ENCODE measurements at places on chromosomes 11 and 22.

GRCh38 chr11:112345166-112345565, 84.5 kb upstream of the PLET1 start:
- DNase-seq, result no peak

GRCh38 chr11:88355887-88356286, 18.4 kb upstream of the CTSC start:
- no peak for DNase-seq

DNA sequence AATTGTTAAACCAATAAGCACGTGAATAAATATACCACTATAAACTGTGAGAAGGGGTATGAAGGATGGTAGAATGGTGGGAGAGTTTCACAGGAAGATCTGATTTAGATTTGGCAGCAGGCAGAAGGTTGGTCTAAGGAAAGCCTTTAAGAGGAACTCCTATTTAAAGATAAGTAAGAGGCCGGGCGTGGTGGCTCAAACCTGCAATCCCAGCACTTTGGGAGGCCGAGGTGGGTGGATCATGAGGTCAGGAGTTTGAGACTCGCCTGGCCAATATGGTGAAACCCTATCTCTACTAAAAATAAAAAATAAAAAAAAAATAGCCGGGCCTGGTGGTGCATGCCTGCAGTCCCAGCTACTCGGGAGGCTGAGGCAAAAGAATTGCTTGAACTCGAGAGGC, 45.8 kb upstream of the CXCR5 start:
- no peak for DNase-seq

DNA sequence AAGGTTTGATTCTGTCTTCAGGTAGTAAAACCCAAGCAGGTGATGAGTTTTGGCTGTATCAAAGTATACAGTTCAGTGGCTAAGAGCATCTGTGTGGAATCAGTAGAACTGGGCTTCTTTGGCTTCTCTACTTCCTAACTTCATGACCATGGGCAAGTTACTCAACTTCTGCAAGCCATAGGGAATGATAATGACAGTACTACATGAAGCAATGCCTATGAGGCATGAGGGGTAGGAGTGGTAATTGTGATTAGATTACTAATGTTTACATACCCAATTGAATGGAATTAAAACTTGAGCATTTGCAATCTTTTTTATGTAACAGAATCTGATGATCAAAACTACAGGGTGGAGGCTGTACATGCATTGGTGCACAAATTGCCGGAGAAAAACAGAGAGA, 164.3 kb downstream of the PGR start:
- DNase-seq, result no peak

- no peak for DNase-seq
These were observed 87.8 kb upstream of the CRYBB3 start for GRCh38 chr22:25111579-25112517.

DNA sequence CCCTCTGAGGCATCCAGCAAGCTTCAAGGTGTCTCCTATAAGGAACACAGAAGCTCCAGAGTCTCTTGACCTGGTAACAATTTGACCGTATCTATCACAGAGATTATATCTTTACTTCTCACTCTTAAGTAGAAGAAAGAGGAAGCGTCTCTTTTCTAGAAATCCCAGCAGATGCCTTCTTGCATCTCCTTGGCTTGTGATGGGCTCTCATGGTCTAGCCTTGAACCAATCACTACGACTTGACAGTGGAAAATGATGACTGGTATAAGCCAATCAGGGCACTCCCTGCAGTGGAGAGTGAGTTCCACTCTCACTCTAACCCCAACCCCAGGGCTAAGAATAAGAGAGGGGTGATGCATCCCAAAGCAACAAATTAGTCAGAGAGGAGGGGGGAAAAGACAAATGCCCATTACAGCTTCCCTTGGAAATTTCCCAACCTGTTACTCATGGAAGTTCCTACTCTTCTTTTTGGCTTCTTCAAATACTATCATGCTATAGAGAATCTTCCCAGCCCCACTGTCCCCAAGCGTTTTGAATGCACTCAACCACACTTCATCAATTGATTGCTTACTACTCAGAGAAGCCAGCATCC, 293.5 kb downstream of the MN1 start:
- no peak for DNase-seq

GRCh38 chr11:12936200-12936599, 72.9 kb upstream of the RASSF10 start:
- DNase-seq, result no peak

DNA sequence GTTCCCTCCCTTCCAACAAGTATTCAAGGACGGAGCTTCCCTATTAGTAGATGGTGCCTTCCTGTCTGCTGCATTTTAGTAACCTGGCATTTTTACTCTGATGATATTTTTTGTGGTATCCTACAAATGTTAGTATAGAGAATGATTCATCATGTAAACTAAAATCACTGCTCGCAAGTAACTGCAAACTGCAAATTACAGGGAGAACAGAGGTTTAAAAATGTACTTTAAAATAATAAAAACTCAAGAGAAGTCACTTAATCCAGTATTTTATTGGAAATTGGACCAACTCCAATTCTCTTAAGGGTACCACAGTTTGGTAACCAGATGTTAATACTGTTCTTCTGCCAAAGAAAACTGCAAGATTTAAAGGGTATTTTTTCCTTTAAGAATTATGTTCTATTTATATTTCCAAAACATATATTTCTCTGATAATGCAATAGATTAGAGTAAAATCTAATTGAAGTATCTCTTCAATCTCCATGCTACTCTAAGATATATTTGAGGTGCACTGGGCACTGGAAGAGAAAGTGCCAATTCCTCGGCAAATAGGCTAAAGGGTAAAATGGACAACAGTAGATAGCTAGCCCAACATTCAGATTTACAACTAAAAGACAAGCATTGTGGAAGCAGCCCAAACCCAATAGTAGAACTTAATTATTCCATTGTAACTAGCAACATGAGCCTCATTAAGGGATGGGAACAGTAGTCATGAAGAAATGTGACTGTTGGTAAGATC, 298.0 kb downstream of the TTC28 start:
- DNase-seq, result no peak

GRCh38 chr11:129884581-129884980, 10.8 kb downstream of the NFRKB start:
- DNase-seq, result no peak

GRCh38 chr22:18978506-18978905, 42.4 kb upstream of the PRODH start:
- DNase-seq, result no peak

GRCh38 chr11:117898059-117898458, 21.6 kb upstream of the FXYD6 start:
- no peak for DNase-seq

DNA sequence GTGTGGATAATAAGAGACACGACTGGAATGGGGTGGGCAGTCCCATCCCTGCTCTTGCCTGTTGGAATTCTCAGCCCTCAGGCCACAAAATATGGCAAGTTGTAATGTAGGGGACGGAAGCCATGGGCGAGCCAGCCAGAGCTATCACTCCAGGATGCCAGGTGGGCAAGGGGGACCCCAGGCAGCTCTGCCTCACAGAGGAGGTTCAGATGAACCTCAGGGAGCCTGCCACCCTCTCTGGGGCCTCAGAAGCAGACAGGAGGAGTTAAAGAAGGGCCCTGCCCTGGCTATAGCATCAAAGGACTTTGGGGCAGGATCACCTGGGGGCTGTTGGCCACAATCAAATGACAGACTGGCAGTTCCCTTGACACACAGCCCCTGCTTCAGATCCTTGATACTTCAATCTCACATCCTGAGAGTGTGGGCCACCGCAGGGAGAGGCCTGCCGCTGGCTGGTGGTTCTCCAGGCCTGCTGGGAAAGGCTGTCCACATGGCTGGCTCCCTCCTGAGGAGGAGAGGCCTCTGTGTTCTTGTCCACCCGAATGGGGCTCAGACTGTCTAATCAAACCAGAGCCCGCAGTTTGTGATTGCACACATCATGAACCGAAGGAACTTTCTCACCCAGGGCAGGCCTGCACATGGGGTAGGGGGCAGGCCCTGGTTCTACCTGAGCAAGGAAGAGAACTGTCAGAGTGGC, 31.4 kb downstream of the IGLL1 start:
- no peak for DNase-seq

GRCh38 chr11:15106201-15106965, 8.3 kb upstream of the INSC start:
- no peak for DNase-seq

DNA sequence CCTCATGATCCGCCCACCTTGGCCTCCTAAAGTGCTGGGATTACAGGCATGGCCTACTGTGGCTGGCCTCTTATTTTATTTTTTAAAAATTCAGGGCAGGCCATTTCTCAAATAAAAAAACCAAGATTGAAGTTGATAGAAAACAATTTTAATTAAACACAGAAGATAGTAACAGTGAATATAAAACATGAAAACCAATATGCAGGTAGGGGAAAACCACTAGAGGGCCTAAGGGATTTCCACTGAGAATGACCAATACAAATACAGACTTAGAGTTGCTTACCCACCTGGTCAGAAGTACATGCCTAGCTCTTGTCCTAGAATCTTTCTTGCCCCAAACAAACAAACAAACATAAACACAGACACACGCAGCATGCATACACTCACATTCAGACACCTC, 1.7 kb upstream of the RTCB start:
- DNase-seq, result no peak

- DNase-seq, result no peak
These were observed 2.4 kb downstream of the CSDC2 start for GRCh38 chr22:41563051-41563711.

- peak; percentile 7 for DNase-seq
These were observed 1.6 kb upstream of the QSER1 start for GRCh38 chr11:32890843-32891656.

DNA sequence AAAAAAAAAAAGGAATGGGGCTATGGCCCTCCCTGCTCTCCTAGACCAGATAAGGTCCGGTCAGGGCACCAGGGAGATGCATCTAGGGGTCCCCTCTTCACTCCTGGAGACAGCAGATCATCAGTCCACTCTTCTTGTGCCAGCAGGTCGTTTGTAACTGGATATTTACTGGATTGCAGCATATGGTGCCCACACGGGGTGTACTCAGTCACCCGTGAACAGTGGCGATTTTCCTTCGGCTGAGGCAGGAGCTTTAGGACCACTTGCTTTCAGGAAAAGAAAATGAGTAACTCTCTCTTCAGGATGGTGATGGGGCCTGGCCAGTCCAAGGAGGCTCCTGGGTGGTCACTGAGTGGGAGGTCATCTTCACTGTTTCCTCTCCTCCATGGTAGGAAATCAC, 38.3 kb upstream of the RAB1B start:
- DNase-seq, result no peak

- no peak for DNase-seq
These were observed 212.2 kb upstream of the TBCEL start for GRCh38 chr11:120811731-120812130.

- DNase-seq, result no peak
These were observed 2.0 kb upstream of the SYT12 start for GRCh38 chr11:67020949-67021348.

DNA sequence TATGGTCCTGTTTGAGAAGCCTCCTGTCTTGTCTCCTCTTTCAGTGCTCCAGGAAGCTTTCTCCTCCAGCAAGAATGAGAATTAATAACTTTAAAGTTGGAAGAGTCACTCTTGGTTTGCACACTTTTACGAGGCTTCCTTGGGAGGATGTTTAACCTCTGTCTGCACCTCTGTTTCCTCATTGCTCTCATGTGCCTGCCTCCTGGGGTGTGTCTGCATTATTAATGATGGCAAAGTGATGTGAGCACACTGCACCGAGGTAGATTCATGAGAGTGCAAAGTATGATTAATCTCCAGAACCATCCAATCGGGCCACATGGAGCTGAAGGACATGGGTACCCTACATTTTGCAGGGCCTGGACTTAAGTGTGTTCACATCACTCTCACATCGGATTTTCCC, 73.5 kb upstream of the TENM4 start:
- no peak for DNase-seq

GRCh38 chr11:134334796-134335571, 3.2 kb downstream of the GLB1L2 start:
- no peak for DNase-seq

- DNase-seq, result peak; percentile 18
These were observed 4.5 kb upstream of the NOL12 start for GRCh38 chr22:37681556-37682049.

GRCh38 chr22:22362936-22363335, 118.3 kb downstream of the VPREB1 start:
- no peak for DNase-seq

DNA sequence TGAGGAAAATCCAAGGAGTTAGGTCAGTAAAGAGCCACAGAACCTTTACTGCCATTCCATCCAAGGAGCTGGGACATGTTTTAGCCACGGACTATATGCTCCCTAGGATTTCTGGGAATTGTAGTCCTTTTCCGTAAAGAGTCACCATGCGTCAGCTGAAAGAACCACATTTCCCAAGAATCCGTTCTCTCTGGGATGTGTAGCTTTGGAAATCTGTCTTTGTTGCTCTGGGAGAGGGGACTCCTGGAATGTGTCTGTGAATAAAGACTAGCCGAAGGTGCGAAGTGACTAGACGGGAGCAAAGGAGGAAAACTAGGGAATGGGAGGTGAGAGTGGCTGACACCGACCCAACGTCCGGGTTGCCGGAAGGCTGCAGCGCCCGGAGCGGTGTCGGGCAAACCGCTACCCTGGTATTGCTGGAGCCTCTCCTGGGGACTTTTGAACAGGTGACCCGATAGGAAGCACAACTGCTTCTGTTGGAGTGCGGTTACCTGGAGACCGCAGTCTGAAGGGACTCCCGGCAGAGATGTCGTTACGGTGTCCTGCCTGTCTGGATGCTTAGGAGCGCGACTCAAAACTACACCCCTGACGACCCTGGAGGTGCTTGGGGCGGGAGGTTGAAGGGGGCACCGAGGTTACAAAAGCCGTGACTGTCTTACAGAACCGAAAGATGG, at the start of gene IFTAP:
IFTAP (plus strand) TSS at position 187 of the 674 bp plus-strand sequence. CDS start 15,602 bp downstream, outside the sequence.
- DNase-seq, result no peak

DNA sequence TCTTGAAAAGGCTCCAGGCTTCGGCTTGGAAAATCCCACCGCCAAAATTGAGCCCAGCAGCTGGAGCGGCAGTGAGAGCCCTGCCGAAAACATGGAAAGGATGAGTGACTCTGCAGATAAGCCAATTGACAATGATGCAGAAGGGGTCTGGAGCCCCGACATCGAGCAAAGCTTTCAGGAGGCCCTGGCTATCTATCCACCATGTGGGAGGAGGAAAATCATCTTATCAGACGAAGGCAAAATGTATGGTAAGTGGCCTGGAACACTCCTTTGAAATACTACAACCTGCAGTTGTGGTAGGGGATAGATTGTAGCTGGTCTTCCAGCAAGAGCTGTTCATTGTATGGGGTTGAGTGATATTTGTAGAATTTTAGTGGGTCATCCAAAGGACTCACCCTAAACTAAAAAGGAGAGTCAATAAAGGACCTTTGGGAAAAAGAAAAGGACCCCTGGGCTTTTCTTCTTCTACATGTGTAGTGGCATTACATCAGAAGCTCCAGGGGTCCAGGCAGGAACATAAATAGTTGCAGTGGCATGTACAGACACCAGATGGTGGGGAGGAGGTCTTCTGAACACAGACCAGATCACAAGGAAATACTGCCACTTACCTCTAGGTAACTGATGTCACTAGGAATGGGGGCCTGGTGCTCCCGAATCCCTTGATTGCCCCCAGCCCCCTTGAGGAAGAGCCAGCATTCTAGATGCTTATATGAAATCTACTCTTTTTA, 90.1 kb downstream of the TEAD1 start:
- no peak for DNase-seq

Data from NCI-H1436 treated with DMSO at 0.1 percent for 48 hours (cell line).